ENCODE measurements at places on chromosomes 12 and 14.

GRCh38 chr12:49942921-49943624, 7.5 kb upstream of the AQP2 start:
- DNase-seq: no peak

- DNase-seq: no peak
These were observed 91.5 kb downstream of the FBXL14 start for GRCh38 chr12:1502831-1503230.

- no peak for DNase-seq
These were observed 161.2 kb downstream of the TMTC3 start for GRCh38 chr12:88303335-88303734.

DNA sequence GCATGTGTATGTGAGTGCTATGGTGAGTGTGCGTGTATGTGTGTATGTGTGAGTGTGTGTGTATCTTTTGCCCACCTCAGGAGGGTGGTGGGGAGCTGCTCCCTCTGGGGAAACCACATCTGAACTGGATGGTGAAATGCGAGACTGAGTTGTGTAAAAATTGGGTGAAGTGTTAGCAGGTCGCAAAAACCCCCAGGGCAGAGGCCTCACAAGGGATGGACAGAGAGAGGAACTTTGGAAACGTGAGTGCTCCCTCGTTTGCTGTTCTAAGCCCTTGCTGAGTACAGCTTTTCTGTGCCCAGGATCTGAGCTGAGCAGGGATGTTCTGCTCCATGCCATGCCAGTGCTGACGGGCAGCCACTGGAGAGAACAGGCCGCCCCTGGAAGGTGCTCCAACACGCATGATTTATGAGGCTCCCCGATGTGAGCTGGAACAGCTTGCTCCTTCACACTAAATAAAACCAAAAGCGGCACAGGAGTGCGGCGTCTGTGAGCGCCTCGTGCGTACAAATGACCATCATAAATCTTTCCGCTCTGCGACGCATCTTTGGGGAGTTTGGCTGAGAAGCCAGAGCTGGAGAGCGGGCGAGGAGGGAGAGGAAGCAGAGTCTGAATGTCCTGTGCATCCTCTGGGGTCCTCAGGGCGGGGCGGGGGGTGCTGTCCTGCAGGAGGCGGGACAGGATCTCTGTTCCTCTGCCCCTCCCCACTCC, 14.1 kb upstream of the GALNT9 start:
- DNase-seq: peak; percentile 15

- DNase-seq: peak; percentile 10
These were observed 19.5 kb upstream of the TTC9 start for GRCh38 chr14:70622111-70622712.

- DNase-seq: no peak
These were observed 10.3 kb upstream of the MYH7 start for GRCh38 chr14:23445773-23446172.

Measured in MV-4-11 (cell line).